Erythroblast (primary cell): ENCODE measurements at places on chromosomes 6 and 20.

GRCh38 chr6:118594877-118595276, 46.8 kb downstream of the PLN start:
- no peak for DNase-seq

DNA sequence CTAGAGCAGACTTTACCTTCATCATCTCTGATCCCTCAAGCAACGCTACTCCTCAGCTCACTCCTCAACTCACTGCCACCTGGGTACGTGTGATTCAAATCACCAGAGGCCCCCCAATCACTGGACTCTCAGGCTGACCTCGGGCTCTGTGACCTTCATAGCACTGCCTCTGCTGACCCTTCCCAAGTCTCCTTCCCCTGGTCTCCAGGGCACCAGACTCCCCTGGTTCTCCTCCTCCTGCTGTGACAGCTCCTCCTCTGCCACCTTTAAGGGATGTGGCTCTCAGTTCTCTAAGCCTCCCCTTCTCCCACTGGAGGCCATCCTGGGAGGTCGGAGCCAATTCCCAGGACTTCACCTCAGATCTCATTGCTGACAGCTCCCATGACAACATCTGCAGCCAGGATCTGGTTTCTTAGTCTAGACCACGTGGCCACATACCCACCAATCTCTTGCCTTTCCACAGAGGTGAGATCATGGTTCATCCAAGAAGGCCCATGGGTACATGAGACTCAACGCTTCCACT, 90.4 kb downstream of the NFATC2 start:
- DNase-seq: no peak

- no peak for DNase-seq
These were observed 31.4 kb upstream of the TENT5A start for GRCh38 chr6:81783893-81784292.

- no peak for DNase-seq
These were observed 40.4 kb upstream of the PRELID3B start for GRCh38 chr20:59082981-59083380.

DNA sequence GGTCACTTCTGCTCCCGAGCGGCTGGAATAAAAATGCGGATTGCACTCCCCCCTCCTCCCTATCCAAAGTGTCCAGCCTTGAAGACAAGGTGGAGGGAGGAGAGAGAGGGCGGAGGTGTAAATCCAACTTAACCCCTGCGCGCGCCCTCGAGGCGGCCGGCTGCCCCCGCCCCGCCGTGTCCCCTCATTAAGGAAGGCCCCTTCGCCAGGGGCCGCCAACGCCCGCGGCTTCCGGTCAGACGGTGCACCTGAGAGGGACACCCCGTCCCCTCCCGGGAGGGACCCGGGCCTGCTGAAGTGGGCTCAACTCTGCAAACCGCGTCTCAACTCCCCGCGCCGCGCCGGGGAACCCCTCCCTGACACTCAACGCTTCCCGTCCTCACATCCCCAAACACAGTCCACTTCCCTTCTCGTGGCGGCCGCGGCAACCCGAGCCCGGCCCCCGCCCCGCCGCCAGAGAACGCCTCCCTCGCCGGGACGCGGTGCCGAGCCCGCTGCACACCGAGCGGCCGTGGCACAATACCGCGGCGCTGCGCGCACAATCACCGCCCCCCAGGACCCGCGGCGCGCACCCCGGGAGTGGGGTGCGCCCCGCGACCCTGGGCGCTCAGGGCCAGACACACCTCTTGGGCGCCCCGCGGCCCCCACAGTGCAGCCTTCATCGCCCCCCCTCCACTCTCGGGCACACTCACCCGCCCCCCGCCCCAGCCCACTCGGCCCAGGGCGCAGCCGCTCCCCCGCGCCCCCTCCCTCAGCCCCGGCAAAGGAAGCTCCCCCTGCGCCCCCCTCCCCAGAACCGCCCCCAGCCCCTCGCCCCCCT, 102.5 kb downstream of the NOL4L start:
- DNase-seq: no peak

- DNase-seq: no peak
These were observed 45.3 kb upstream of the SIRPG start for GRCh38 chr20:1702855-1703254.
